Occipital lobe (tissue), 3 donors: ENCODE measurements at places on chromosomes 11 and 22.

- no peak for DNase-seq
These were observed 37.5 kb downstream of the TNRC6B start for GRCh38 chr22:40215266-40215665.

- no peak for DNase-seq
These were observed 35.2 kb upstream of the P2RY2 start for GRCh38 chr11:73182824-73183321.

- DNase-seq: no peak
These were observed 10.5 kb downstream of the SMTNL1 start for GRCh38 chr11:57547854-57548377.

GRCh38 chr22:19478045-19478900, 720 bp downstream of the UFD1 start:
- no peak for DNase-seq

DNA sequence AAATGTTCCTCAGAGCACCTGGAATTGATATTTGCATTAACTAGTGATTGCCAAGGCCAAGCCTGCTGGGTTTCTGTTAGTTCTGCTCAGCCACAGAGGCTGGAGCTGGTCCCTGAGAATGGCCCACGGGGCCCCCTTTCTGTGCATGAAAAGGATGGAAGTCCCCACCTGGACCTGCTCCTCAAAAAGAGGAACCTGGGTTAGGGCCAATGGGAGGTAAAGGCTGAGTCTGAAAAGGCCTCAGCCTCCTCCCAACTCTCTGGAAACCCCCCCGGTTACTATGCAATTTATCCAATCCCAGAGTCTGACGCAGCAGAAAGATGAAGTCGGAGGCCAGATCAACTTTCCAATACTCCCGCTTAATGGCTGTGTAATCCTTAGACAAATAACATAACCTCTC, 6.8 kb upstream of the CREB3L1 start:
- no peak for DNase-seq

- no peak for DNase-seq
These were observed 17.2 kb downstream of the BRD1 start for GRCh38 chr22:49810363-49811019.

DNA sequence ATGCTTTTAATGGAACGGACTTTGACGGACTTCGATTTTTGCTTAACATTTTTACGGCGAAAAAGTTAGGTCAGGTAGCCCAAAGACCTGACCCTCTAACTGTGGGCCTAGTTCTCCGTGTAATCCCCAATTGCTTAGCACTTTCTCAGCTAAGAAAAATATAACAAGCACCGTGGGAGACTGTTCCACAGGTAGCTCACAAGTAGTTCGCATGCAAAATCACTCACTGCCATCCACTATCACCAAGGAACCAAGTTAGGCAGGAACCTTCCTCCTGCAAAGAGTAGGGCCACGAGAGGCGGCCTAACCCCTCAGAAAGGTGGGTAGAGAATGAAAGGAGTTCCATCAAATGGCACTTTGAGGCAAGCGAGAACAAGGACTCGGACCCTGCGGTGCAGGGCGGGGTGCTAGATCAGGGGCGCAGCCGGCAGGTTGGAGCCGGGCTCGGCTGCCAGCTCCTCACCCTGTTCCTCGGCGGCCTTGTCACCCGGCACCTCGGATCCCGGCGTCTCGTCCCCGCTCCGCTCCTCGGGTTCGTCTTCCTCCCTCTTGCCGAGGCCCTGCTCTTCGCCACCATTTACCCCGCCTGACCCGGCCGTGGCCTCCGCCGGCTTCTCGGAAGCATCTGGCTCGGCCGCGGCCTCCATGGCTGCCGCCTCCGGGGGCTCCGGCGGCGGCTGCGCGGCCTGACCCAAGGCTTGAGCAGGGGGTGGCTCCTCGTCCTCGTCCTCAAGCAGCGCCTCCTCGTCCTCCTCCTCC, 922 bp downstream of the HNRNPUL2 start:
- no peak for DNase-seq
